ENCODE measurements at places on chromosomes 12 and 14.

GRCh38 chr14:28651148-28651547, 115.4 kb upstream of the FOXG1 start:
- no peak for DNase-seq

GRCh38 chr14:57495416-57495815, 1.8 kb upstream of the CCDC198 start:
- no peak for DNase-seq

DNA sequence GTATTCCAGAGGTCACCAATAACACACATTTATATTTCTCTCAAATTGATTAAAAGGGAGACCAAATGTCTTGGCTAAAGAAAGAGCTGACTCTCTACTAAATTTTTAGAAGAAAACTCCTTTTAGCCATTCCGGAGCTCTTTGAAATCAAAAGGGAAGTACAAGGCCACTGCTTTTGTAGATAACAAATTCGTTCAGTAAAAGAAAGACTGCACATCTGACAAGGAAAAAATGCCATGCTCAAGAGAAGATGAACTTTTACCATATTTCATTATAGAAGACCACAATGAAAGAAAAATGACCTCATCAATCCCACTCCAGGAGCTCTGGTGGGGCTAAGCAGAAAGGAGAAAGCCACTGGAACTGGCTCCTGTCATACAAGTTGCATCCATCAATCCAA, 57.6 kb downstream of the SPTSSA start:
- no peak for DNase-seq

GRCh38 chr14:106564058-106564643, 1037.8 kb downstream of the TMEM121 start:
- peak; percentile 39 for DNase-seq

GRCh38 chr12:13472690-13473089, 276.2 kb downstream of the EMP1 start:
- no peak for DNase-seq

GRCh38 chr12:117334855-117335587, 26.4 kb downstream of the NOS1 start:
- DNase-seq = no peak

- DNase-seq = peak; percentile 24
These were observed 2.4 kb downstream of the SINHCAF start for GRCh38 chr12:31323391-31324115.

DNA sequence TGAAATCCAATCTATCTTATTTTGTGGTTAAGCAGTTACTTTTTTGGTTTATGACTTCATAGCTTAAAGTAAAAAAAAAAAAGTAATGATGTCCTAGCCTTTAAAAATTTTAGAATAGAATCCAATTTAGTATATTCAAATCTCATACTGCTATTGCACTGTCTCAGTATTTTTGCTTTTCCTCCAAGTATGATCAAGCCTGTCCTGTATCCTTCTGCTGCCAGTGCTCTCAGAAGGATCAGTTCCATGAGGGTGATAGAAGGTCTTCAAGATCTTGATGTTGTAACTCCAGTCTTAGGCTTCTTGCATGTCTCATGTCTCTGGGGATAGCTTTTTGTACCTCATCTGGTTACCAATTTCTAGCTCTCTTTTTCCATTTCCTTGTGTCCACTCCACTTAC, 324.2 kb upstream of the FAR2 start:
- no peak for DNase-seq

- no peak for DNase-seq
These were observed 397.3 kb downstream of the ZFP36L1 start for GRCh38 chr14:68395604-68396003.

GRCh38 chr14:44966601-44967336, 4.8 kb downstream of the TOGARAM1 start:
- DNase-seq = no peak
